Activated naive CD8-positive, alpha-beta T cell treated with anti-CD3 and anti-CD28 coated beads, Interleukin-2, amount 10 ng/mL, durations not matched to agents 7 days and 5 days (primary cell): ENCODE measurements at places on chromosomes 2 and 18. TPM values are rescaled to one million over a fixed set of nuclear protein-coding genes. Genes with fewer than 3 reads are reported as not detected.

DNA sequence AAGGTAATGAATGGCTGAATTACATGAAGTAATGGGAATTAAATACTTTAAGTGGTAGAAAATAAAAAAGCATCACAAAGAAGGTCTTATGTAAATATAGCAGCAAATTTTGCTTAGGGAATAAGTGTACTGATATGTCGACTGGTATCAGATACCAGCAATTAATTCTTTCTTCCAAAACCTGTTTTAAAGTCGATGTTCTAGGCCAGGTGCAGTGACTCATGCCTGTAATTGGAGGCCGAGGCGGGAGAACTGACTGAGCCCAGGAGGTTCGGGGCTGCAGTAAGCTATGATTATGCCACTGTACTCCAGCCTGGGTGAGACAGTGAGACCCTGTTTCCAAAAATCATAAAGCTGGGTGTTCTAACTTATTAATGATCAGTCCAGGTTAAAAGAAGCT lies 30.3 kb downstream of the SP3 start:
- DNase-seq, result no peak

DNA sequence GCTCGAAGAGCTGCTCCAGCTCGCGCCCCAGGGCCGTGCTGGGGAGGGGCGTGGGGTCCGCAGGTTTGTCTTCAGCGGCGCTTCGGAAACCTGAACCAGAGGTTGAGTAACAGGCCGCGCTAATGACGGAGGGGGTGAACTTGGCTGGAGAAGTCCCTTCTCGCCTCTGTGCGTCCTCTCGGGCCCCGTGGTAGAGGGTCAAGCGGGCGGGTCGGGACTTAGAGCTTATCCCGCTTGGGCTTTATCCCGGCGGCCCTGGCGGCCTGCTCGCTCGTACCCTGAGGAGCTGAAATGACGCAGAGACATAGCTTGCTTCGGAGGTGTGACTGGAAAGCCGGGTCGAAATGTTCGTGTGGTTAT lies 479 bp downstream of the RNMT start:
- DNase-seq, result peak; percentile 62

DNA sequence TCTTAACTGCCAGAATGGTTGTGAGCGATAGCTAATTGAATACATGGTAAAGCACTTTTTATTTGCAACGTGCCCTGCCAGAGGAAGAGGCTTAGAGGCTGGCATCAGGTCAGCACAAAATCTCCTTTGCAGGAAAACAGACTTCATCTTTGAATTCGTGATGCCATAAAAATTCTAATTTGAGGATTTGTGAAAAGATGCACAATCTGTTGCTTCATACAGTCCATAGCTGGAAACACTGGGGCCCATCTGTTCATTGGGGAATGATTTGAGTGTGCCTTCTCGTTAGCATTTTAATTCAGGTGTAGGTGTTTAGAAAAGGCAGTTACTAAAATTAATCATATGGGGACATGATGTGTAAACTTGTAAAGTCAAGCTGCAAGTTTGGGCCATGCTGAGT lies 876.0 kb downstream of the SLC4A3 start:
- DNase-seq, result no peak

GRCh38 chr2:25071966-25072365 lies 30.1 kb downstream of the EFR3B start:
- no peak for DNase-seq

GRCh38 chr2:172088245-172089004 lies 3.1 kb downstream of the DLX1 start:
- DNase-seq, result no peak

DNA sequence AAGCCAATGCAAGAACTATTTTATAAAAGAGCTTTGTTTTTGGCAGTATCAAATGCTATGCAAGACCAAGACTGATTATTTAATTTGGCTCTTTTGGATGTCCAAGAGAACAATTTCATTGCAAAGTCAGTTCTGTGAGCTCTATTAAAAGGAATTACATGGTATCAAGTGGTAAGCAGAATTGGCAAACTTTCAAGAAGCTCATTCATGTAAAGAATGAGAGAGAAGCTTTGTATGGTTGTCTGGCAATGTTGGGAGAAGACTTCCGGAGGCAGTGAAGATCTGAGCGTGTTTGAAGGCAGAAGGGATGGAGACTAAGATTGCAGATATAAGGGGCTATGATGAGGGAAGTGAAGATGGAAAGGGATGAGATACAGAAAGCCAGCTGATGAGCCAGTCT lies 49.6 kb downstream of the CPS1 start:
- DNase-seq, result no peak

DNA sequence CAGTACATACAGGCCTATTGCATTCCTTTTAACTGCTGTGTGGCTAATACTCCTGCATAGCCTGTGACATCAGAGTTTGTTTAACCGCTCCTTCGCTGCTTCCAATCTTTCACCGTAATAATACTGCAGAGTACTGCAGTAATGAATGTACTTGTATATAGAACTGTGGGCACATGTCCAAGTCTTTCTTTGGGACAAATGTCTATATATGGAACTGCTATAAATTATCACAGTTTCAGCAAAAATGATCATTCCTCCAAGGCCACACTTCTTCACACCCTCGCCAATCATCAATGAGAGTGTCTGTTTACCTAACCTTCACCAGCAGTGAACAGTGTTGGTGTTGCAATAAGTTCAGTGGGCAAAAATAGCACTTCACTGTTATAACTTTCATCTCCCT lies 230.4 kb downstream of the SP3 start:
- no peak for DNase-seq

- no peak for DNase-seq
Measured at GRCh38 chr2:239543702-239544101, 142.9 kb upstream of the HDAC4 start.

GRCh38 chr2:49241991-49242390 lies 87.7 kb upstream of the FSHR start:
- no peak for DNase-seq

DNA sequence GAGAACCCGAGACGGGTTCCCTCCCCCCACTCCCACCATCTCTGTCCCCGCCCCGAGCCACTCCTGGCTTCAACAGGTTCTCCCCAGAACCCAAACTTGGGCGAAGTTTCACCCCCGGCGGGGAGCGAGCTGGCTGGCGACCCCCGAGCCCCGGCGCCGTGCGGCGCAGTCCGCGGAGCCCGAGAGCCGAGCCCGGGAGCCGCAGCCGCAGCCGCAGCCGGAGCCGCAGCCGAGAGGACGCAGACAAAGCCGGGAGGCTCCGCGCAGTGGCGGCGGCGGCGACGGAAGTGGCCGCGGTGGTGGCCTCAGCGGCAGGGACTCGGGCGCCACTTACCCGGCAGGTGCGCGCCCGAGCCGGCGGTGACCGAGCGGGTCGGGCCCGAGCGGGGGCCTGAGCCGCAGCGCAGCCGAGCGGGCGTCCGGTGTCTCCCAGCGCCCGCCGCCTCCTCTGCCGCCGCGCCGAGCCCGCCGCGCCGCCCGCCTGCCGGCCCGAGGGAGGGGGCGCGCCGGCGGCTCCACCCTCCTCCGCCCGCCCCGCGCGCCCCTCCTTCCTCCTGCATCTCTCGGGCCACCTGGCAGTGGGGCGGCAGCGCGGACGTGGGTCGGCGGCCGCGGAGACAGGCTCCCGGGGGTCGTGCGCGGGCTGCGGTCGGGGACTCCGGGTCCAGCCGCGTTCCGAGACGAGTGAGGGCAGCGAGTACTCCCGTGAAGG lies at the start of gene ECEL1:
ECEL1 (minus strand) TSS at position 450 of the 712 bp plus-strand sequence. CDS start 1,181 bp downstream, outside the sequence.
- peak; percentile 52 for DNase-seq

GRCh38 chr2:96431319-96431718 lies 73.8 kb downstream of the NEURL3 start:
- no peak for DNase-seq

- DNase-seq, result no peak
Measured at GRCh38 chr18:42574871-42575270, 540.6 kb downstream of the RIT2 start.

DNA sequence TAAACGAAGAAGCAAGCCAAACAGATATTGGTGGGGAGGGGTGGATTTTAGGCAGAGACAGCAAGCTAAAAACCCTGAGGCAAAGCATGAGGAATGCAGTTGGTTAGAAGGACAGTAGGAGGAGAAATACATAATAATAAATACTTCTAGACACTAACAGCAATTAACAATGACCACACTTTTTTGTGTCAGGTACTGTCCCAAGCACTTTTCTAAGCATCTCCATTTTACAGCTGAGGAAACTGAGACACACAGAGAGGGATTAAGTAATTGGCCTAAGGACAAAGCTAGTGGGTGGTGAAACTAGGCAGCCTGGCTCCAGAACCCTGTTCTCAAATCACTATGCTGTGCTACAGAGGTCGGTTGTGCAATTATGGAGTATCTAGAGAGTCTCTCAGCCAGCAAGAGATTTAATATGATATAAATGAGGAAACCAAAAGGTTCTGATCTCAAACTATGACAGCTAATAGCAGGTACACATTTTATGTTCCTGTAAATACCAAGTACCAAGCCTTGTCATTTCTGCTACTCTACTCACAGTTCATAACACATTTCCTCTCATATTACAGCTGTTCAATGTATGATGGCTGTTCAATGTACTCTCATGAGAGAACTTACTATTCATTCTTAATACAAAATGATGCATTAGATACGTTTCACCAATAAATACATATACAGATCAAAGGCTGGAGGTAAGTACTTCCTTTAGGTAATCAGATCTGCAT lies 5.3 kb downstream of the MAP4K3 start:
- DNase-seq, result no peak

DNA sequence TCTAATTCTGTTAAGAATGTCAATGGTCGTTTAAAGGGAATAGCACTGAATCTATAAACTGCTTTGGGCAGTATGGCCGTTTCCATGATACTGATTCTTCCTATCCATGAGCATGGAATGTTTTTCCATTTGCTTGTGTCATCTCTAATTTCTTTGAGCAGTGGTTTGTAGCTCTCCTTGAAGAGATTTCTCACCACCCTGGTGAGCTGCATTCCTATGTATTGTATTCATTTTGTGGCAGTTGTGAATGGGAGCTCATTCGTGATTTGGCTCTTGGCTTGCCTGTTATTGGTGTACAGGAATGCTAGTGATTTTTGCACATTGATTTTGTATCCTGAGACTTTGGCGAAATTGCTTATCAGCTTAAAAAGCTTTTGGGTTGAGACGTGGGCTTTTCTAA lies 38.3 kb upstream of the WDR75 start:
- DNase-seq, result no peak

GRCh38 chr18:8787794-8788193 lies 82.4 kb downstream of the MTCL1 start:
- DNase-seq, result no peak

- DNase-seq, result peak; percentile 56
Measured at GRCh38 chr2:230925879-230926765, 1.1 kb upstream of the GPR55 start.

Gene CD226
- 50.9 TPM for total RNA-seq

Gene SPDYA
- total RNA-seq, result 1.4 TPM

Gene MSTN
- not detected for total RNA-seq

Gene ACMSD
- total RNA-seq, result not detected

Gene CXCR1
- 0.19 TPM for total RNA-seq

Gene NXPH2
- total RNA-seq, result not detected

Gene ITGB6
- total RNA-seq, result not detected

Gene FRZB
- not detected for total RNA-seq

Gene MC5R
- total RNA-seq, result 0.17 TPM

Gene TWSG1
- total RNA-seq, result 10.4 TPM

Gene PTPRN
- total RNA-seq, result not detected
